Activated naive CD4-positive, alpha-beta T cell (primary cell): ENCODE measurements at places on chromosomes 6 and 20.

- DNase-seq: no peak
Measured at GRCh38 chr6:85496009-85496579, 46.2 kb downstream of the NT5E start.

DNA sequence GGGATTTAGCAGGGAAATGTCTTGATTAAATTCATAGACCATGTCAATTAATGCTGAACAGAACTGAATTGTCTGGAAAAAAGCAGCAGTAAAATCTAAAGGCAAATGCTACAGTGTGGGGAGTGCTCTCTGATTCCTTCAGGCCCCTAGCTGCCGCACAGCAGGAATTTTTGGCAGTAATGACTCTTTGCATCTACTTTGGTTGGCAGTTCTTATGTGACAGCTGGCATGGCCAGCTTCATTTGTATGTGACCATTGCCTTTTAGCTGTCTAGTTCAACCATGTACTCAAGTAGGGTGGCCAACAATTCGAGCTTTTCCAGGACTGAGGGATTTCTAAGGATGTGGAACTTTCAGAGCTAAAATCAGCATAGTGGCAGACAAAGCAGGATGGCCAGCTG is 499.1 kb upstream of the MAN1A1 start:
- DNase-seq: no peak

- no peak for DNase-seq
Measured at GRCh38 chr6:33981421-33981820, 164.5 kb downstream of the GRM4 start.

- DNase-seq: no peak
Measured at GRCh38 chr6:122124908-122125307, 274.5 kb upstream of the HSF2 start.

DNA sequence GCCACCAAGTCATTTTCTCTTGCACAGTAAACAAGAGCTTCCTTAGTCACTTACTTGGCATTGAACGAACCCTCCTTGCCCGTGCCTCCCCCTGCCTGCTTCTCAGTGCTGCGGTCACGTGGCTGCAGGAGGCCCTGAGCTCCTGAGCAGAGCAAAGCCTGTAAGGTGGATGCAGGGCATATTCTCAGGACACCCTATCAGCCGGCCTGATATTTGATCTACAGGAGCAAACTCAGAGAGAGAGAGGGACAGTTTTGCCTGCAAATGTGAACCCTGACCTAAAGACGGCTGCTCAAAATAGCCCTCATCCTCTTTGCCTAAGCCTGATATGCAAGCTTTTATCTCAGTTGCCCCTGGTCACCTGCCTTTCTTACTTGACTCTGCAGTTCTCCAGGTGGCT is 93.0 kb upstream of the POPDC3 start:
- no peak for DNase-seq

DNA sequence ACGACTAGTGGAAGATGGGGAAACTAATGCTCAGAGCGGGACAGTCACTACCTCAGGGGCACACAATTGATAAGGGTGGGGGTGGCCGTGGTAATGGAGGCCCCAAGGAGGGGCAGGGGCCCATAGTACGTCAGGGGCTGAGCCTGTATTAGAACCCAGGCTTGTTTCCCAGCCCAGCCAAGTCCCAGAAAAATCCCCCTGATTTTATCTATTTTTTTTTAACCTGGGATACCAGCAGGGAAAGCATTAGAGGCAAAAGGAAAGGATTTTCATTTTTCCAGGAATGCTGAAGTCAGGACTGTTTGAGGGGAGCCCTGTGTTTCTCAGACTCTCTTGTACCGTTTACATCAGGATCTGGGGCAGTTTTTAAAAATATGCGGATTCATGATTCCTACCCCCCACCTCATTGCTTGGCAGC is 382 bp downstream of the MYH7B start:
- DNase-seq: no peak

- DNase-seq: no peak
Measured at GRCh38 chr6:111866857-111867256, 6.4 kb downstream of the FYN start.

- DNase-seq: no peak
Measured at GRCh38 chr6:129297592-129297991, 412.4 kb downstream of the ARHGAP18 start.

GRCh38 chr20:61387204-61387953 is 135.3 kb downstream of the CDH4 start:
- DNase-seq: no peak

DNA sequence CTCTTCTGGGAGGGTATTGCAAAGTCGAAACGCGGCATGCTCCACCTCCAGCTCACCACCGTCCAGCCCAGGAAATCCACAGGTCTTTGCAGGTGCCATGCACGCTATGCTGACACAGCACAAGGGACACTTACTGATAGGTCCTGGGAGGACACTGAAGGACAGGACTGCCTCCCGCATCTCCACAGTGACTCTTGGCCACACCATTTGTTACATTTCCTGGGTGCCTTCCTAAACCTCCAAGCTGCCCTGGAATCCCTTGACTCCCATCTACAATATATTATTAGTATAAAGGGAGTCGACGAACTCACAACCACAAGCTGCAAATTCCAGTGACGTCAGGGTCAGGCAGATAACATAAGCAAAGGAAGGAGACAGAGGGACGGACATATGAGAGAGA is 106.9 kb downstream of the JPH2 start:
- no peak for DNase-seq

DNA sequence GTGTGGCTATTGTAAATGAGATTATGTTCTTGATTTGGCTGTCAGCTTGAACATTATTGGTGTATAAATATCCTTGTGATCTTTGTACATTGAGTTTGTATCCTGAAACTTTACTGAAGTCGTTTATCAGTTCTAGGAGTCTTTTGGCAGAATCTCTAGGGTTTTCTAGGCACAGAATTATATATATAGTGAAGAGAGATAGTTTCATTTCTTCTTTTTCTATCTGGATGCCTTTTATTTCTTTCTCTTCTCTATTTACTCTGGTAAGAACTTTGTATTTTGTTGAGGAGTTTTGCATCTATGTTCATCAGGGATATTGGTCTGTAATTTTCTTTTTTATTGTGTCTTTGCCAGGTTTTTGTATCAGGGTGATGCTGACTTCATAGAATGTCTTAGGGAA is 589.2 kb upstream of the MAN1A1 start:
- no peak for DNase-seq

GRCh38 chr6:44268095-44268628 is 2.1 kb upstream of the TMEM151B start:
- DNase-seq: peak; percentile 45

- no peak for DNase-seq
Measured at GRCh38 chr20:38208523-38208922, 43.5 kb upstream of the TGM2 start.

GRCh38 chr20:38859070-38859690 is 53.7 kb downstream of the PPP1R16B start:
- DNase-seq: no peak

GRCh38 chr6:76644231-76644630 is 571.8 kb upstream of the IMPG1 start:
- DNase-seq: no peak
